ENCODE measurements at places on chromosomes 5 and 9.

DNA sequence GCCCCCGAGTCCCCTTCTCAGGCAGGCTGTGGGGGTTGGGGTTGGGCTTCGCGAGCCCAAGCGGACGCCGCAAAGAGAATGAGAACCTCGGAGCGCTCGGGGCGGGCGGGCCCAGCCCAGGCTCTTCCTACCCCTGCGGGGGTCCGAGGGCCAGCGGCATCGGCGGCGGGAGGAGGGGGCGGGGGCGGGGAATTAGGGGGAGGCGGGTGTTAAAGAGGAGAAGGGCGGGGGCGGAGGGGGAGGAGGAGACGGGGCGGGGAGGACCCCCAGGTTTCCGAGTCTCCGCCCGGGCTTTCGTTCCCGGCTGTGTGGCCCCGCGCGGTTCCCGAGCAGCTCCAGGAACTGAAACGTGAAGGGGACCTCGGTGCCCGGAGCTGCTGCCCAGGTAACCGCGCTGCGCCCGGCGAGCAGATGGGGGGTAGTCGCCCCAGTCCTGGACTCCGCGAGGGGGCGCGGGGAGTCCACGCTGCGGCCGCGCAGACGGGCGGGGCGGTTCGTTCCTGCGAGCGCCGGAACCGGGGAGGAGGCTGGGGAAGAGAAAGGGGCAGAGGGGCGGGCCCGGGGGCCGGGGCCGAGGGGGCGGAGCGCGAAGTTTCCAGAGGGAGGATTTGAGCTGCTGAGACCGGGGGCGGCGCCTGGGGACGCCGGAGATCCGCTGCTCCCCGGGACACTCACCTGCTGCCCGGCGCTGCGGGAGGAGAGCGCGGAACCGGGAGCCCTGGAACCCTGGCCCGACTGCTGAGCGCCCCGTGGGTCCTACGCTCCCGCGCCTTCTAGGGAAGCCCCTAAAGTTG, 38.4 kb upstream of the PLEKHG4B start:
- peak; percentile 81 for DNase-seq

DNA sequence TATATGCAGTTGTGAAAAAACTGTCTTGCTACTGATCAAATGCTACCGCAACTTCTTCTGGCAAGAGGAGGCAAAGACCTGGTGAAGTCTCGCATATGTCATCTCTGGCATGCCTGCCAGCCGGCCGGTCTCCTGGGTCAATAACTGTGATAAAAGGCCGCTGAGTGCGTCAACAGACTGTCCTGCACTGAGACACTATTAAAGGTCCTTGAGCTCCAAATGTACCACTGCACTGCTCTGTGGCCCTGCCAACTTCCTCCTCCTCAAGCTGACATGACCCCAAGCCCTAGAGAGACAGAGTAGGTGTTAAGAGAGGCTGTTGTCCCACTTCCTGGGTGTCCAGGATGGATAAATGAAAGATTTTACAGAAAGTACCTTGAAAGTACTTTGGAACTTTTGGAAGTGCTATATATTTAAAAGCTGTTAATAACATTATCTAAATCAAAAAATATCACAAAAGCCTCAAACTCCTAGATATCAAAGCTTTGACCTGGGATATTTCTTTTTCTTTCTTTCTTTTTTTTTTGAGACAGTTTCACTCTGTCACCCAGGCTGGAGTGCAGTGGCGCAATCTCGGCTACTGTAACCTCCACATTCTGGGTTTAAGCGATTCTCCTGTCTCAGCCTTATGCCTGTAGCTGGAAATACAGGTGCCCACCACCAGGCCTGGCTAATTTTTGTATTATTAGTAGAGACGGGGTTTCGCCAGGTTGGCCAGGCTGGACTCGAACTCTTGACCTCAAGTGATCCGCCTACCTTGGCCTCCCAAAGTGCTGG, 31.5 kb downstream of the RAPGEF1 start:
- DNase-seq, result no peak

DNA sequence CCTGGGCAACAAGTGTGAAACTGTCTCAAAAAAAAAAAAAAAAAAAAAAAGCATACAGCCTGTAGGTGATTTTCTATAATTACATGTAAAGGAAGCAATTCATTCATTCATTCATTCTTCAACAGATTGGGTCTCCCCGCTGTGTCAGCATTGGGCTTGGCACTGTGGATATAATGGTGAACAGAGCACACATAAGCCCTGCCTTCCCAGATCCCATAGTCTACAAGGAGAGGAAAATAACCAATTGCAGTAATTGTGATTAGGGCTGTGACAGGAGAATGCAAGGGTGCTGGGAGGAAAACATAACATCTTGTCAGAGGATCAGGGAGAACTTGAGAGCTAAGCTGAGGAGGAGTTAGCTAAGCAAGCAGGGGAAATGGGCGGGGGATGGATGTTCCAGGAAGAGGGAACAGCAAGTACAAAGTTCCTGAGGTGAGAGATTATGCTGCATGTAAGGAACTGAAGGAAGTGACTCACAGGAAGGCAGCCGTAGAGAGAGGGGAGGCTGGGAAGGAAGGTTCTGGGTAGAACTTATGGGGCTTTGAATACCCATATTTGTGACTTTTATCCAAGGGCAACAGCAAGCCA, 24.0 kb upstream of the KLF9 start:
- peak; percentile 17 for DNase-seq

DNA sequence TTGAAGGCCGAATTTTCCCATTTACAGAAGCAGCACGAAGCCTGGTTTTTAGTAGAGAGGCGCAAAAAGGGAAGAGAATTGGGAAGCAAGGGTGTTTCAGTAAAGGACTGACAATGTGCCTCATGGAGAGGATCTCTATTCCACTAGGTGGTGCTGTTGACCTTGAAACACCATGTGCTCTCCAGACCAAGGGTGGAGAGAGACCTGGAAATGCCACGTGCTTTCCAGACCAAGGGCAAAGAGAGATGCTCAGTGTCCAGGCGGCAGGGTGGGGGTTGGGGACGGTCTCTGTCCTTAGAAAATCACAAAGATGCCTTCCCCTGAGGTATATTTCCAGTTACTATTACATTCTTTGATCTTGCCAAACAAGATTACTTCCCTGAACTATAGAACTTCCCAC, 425.3 kb downstream of the CSNK1G3 start:
- peak; percentile 53 for DNase-seq

GRCh38 chr5:159094745-159095144, 5.0 kb downstream of the EBF1 start:
- DNase-seq, result peak; percentile 63

GRCh38 chr5:143073766-143074165, 303.6 kb downstream of the ARHGAP26 start:
- DNase-seq, result no peak

GRCh38 chr9:87108661-87109060, 161.4 kb upstream of the GAS1 start:
- no peak for DNase-seq
